ENCODE measurements at places on chromosomes 4 and X. TPM values are rescaled to one million over a fixed set of nuclear protein-coding genes. Genes with fewer than 3 reads are reported as not detected.

NOP14 gene
- 8.1 TPM for total RNA-seq

TLR6 gene
- 0.63 TPM for total RNA-seq

NSG1 gene
- total RNA-seq = 220 TPM

SULT1B1 gene
- 0.31 TPM for total RNA-seq

SPACA5 gene
- total RNA-seq = not detected

AFM gene
- total RNA-seq = not detected

SSX1 gene
- total RNA-seq = not detected

AKAP4 gene
- not detected for total RNA-seq

NAA11 gene
- not detected for total RNA-seq

NEXMIF gene
- total RNA-seq = 65.7 TPM

CENPVL1 gene
- total RNA-seq = 2.5 TPM

NEIL3 gene
- 6.9 TPM for total RNA-seq

REELD1 gene
- total RNA-seq = not detected

JAKMIP1 gene
- 29.4 TPM for total RNA-seq

FGF16 gene
- total RNA-seq = not detected

CLCN4 gene
- total RNA-seq = 56.3 TPM

All from parietal lobe (tissue), 2 donors.